ENCODE measurements at places on chromosomes 5 and 9. TPM values are rescaled to one million over a fixed set of nuclear protein-coding genes. Genes with fewer than 3 reads are reported as not detected.

DNA sequence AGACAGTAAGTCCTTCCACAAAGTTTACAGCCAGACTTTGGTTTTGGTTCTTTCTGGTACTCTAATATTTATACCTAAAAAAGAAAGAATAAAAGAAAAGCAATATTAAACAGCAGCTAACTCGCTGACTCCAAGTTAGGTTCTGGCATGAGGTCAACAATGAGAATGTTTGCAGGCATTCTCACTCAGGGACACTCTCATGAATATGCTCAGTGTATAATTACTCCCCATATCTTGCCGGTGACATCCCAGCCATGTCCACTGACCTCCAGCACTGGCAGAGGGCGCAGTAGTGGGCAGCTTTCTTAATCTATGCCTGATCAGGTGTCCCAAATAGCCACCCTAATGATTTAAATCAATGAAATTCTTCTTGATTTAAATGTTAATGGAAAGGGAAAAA is 151.5 kb downstream of the BNC2 start:
- no peak for DNase-seq

DNA sequence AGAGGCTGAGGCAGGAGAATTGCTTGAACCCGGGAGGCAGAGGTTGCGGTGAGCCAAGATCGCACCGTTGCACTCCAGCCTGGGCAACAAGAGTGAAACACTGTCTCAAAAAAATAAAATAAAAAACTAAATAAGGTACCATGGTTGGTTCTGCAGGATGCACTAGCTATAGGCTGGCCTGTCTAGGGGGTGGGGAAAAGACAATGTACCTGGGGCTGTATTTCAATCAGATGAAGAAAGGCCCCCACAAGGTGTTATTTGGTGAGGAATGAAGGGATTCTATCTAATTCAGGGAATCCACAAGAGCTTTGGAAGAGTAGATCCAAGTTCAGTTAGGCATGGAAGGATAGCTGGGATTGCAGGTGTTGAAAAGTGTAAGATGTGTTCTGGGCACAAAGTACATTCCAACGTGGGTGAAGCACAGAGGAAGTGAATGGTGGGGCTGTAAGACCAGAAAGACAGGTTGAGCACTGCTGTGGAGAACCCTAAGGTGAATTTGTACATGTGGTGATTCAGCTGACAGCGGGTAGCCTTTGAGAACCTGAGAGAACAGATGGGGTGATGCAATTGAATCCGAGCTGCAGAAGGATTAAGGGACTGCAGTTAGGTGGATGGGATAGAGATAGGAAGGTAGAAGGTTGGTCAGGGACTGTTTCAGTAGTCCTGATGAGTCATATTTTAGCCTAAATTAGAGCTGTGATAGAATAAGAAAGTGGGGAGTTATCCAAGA is 71.8 kb downstream of the CAST start:
- DNase-seq = no peak

GRCh38 chr5:1465117-1465516 is 19.9 kb upstream of the SLC6A3 start:
- DNase-seq = no peak

DNA sequence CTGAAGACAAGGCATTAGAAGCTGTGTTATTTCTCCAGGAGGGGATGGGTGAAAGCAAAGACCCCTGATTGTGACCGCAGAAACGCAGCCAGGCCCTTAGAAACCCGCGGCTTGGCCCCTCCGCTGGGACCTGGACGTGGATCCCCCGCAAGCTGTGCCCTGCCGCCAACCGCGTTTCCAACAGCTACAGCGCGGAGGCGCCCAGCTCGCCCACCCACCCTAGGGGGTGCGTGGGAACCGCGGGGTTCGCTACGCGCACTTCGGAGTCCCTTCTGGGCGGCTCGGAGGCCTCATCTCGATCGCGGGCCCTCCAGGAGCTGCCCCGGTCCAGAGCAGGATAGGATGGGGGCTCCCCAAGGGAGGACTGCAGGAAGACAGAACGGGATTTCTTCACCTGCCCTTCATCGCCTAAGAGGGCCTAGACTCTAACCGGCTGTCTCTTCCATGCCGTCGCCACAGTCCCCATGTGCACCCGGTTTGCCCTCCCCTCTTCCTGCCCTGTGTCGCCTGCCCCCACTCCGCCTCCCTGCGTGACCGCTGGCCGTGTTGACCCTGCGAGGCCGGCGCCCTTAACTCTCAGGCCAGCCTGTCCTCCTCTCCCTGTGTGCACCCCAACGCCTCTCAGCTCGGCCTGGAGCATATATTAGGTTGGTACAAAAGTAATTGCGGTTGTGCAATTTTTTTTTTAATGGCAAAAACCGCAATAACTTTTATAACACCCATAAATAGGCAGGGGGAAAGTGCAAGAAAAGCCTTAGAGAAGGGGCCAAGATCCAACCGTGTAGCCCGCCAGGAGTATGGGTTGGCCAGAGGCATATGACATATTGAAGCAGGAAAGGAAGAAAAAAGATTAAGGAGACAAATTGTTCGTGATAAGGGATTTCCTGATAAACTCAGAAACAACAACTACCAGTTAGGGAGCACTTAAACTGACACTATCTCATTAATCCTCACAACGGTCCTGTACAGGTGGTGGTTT is 68.1 kb upstream of the FREM1 start:
- no peak for DNase-seq

CDH9 gene
- not detected for total RNA-seq

- DNase-seq = no peak
These were observed 134.7 kb downstream of the GADD45G start for GRCh38 chr9:89739511-89739910.

DNA sequence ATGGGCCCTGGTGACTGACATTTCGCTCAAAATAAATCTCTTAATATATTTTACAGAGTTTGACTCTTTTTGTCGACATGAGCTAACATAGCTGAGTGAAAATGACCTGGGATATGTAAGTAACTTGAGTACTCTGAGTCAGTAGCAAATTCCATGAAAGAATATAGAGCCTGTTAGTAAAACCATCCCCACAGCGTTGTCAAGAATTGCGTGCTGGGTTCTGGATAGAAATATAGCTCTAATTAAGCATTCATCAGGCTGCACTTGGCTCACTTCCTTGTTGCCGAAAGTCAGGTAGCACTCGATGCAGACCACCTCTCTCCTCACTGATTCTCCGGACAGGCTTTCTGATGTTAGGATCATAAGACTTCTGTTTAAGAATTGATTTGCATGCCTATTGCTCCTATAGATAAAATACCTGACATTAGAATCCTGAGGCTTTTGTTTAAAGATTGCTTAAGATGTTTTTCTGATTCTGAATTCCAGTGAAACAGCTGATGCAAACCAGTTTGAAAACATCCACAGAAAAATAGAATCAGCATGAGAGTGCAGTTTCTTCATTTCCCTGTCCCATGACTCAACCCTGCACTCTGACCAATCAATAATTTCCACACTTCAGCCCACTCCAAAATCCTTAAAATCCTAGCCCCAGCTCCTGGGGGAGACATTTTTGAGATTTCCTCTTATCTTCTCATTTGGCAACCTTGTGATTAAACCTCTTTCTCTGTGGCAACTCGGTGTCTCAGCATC is 310.6 kb downstream of the DIRAS2 start:
- no peak for DNase-seq

DNA sequence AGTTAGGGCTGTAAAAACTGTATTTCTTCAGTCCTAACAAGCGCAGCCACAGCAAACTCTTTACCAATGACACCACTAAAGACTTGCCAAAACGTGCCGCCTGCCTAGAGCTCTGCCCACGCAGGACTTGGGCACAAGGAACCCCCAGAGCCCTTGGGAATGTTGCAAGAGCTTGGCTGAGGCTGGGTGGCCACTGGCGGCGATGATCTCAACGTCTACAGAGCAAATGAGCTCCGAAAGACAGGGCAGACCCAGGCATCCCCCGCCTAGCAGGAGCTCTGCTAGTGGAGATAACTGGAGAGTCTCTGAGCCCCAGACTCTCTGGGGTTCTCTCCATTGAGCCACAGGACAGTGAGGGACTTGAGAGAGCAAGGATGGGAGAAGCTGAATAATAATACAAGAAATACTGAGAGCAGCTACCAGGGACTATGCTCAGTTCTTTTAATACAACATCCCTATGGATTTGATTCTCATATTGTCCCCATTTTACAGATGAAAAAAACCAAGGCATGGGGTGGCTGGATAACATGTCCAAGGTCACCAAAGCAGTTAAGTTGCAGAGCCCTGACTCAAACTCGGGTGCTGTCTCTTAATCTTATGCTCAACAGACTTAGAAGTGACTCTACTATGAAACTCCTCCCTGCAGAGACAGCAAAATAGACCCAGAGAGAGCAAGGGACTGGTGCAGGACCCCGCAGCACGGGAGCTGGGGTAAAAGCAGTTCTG is 32.5 kb downstream of the SHB start:
- DNase-seq = no peak

CCIN gene
- 0.95 TPM for total RNA-seq

KIAA1191 gene
- total RNA-seq = 77.0 TPM

- no peak for DNase-seq
These were observed 92.8 kb upstream of the ADAMTS2 start for GRCh38 chr5:179438011-179438441.

ANXA1 gene
- total RNA-seq = 2,547 TPM

INSL4 gene
- not detected for total RNA-seq

DNA sequence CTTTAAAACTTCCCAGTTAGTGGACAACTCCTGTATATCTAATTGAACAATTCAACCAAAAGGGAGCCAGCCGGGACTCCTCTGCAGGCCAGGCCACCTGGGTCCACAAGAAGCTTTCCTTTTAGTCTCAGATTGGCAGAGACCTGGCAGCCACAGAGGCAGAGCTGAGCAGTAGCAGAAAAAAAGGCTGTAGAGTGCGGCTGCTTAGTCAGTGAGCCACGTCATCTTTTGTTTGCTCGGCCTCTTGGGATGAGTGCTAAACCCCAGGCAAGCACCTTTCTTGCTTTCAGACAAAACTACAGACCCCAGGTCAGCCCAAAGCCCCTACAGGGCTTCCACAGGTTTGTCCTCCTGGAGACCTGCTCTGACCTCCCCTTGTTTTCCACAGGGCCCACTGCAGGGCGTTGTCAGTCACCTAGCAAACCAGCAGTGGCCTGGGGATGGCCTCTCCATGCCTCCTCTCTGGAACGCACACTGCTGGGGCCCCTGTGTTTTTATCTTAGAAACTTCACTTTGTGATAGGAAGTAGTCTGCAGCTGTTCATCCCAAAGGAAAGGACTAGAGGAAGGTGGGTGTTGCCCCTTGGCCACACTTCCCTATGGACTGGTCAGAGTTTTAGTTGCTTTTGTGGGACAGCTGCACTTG is 49.9 kb downstream of the SHB start:
- no peak for DNase-seq

IFNK gene
- not detected for total RNA-seq

DNA sequence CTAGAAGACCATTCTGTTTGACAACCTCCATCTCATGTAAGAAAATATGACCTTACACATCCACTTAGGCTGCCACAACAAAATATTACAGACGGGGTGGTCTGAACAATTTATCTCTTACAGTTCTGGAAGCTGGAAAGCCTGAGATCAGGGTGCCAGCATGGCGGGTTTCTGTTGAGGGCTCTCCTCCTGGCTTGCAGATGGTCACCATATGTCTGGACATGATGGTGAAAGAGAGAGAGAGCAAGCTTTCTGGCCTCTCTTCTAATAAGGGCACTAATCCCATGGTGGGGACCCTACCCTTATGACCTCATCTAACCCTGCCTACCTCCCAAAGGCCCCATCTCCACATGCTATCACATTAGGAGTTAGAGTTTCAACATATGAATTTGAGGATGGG is 66.0 kb downstream of the AMBP start:
- no peak for DNase-seq

DNA sequence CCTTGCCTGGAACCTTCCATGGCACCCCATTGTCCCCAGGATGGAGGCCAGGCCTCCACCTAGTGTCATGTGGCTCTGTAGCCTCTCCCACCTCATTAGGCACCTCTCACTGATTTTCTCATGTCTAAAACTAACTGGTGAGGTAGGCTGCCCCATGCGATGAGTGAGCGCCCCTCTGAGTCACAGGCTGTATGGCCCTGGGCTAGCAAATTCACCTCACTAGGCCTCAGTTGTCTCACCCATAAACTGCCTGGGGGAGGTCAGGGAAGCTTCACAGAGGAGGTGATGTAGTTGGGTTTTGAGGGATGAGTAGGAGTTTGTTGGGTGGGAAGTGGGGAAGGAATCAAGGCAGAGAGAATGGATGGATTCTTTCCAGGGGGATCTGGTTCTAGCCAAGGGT is 8.8 kb downstream of the RXRA start:
- no peak for DNase-seq

All from omental fat pad (tissue), 4 donors.